ENCODE measurements at places on chromosomes 4 and X.

- DNase-seq: no peak
Measured at GRCh38 chr4:52621567-52621966, 37.5 kb downstream of the USP46 start.

GRCh38 chr4:39555472-39555871, 28.2 kb upstream of the UGDH start:
- DNase-seq: no peak

DNA sequence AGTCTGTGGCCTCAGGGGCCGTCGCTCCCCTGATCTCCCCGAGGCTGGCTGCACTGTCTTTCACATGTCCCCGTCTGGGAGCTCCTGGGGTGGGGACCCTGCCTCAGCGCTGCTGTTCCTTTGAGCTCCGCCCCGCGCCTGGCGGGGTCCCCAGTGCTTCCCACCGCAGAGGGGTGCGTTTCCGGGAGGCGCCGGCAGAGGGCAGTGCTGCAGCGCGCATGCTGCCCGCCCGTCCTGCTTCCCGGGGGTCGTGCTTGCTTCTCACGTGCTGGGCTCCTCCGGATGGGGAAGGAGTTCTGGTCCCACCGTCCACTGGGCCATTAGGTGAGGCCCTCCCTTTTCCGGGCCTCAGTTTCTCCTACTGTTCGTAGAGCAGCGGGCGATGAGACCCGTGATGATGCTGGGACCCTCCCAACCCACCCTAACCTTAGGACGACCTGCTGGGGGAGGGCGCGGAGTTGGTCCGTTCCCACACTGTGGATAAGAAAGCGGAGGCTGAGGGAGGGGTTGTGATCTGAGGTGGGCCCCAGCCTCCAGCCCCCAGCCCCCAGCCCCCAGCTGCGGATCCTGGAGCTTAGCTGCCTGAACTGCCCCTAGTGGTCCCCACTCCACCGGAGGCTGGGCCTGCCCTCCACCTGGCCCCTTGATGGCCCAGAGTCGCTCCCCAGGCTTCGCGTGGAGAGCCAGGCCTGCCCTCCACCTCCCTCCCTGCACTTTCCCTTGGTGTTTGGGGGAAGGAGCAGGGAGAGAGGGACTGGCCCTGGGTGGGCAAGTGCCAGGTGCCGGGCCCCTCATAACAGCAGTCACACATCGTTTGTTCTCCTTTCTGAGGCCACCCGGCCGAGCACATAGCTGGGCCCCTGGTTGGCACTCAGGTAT, 15.3 kb downstream of the CPZ start:
- no peak for DNase-seq

DNA sequence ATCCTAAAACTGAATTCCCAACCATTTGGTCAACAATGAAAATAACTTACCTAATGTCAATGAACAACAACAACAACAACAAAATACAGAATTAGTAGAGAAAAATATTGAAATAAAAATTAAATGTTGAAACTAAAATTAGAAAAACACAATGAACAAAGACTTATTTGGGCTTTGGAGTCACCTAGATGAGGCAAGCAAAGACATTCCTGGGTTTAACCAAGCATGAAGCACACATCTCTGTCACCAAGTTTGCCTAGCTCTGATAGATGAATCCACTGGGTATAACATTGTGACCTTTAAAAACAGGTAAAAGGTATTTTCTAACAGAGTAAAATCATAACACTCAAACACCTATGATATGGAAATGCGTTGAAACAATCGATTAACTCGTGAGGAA, 13.2 kb upstream of the SYTL5 start:
- no peak for DNase-seq

- no peak for DNase-seq
Measured at GRCh38 chr4:151573474-151573873, 164.5 kb downstream of the FHIP1A start.

DNA sequence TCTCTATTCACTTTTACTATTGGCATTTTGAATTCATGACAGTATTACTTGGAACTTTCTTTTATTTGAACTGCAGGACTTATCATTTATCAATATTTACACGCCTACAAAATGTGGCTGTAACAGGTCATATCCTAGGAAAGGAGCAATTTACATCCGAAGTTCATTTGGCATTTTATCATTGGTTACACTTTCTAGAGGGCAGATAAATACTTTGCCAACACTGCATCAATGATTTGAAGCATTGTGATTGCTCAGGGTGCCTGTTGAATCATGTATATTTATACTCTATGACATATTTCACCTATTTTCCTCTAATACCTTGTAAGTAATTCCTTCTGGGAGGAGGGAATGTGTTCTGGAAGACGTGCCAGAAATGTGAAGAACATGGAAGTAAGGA, 136.7 kb downstream of the MID1IP1 start:
- no peak for DNase-seq

DNA sequence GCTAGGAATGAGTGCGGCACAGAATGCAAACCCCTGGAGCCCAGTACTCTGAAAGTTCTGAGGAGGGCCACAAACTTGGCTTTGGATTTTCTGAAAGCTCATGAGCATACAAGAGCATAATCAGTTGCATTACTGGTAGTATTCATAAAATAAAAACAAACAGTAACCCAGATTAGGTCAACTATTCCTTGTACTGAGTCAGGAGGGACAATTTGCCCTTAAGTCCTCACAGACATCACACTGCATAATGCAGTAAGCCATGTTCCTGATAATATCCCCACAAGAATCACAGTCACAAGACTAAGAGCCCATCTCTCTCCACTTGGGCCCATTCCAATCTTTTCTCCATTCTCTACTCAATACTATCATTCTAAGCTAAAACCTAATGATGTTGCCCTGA, 126.9 kb upstream of the NEIL3 start:
- no peak for DNase-seq

- no peak for DNase-seq
Measured at GRCh38 chr4:164924670-164925238, 47.8 kb downstream of the APELA start.

DNA sequence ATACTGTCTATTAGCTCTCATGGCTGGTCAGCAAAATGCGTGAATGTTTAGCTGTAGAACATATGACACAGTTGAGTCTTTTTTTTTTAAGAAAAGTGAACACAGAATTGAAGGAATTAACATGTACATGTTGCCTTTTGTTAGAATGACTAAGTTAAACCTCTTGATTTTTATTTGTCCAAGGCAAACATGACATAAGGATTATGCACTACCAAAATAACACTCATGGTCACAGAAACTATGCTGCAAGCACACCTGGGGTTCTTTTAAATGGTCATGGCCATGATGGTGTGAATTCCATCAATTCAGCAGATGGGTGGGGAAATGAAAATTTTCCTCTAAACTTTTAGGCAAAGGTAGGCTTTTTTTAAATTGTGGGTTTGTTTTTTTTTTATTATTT, 80.1 kb upstream of the CXCL13 start:
- DNase-seq: no peak

DNA sequence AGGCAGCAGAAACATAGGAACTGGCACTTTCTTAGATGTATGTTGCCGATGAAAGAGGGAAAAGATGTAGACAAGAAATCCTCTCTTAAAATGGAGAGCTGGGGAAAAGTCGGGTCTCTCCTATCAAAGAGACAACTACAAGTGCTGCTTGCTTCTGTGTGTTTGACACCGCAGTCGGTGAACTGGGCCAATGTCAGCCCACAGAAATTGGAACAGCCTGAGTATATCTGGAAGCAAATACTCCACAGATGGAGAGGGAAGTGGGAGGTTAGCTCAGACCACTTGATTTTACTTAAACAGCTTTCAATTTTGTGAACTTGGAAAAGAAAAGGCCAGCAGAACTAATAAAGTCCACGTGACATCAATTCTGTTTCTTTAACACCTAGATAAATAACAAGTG, 230.9 kb upstream of the FAT1 start:
- DNase-seq: no peak

- DNase-seq: no peak
Measured at GRCh38 chr4:14383652-14384051, 618.6 kb upstream of the CPEB2 start.

GRCh38 chrX:139112432-139112831, 400.9 kb upstream of the FGF13 start:
- DNase-seq: no peak
